ENCODE measurements at places on chromosomes 16 and 17.
A peak's percentile ranks its signal among the peaks of the same experiment; 100 is the strongest.

GRCh38 chr16:50665128-50665878, 15.8 kb downstream of the SNX20 start:
- peak; percentile 49 for DNase-seq

- DNase-seq = no peak
Observed at GRCh38 chr16:49503256-49504022, 129.8 kb downstream of the C16orf78 start.

DNA sequence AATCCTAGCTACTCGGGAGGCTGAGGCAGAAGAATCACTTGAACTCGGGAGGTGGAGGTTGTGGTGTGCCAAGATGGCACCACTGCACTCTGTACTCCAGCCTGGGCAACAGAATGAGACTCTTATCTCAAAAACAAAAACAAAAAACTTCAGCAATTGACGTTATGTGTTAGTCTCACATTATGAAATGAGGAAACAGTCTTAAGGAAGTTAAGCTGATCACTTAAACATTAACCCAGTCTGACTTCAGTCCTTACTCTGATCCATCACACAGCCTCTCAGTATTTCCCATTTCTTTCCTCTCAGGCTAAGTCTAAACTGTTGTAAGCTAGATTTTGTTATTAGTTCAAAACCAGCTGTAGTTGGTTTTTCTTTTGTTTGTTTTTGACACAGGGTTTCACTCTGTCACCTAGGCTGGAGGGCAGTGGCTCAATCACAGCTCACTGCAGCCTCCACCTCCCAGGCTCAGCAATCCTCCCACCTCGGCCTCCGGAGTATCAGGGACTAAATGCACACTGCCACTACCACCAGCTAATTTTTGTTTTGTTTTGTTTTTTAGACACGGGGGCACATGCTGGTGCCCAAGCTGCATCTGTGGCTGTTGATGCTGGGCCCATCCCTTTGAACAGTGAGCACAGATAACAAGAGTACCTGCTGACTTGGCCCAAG, 6.3 kb downstream of the JPT1 start:
- no peak for DNase-seq

DNA sequence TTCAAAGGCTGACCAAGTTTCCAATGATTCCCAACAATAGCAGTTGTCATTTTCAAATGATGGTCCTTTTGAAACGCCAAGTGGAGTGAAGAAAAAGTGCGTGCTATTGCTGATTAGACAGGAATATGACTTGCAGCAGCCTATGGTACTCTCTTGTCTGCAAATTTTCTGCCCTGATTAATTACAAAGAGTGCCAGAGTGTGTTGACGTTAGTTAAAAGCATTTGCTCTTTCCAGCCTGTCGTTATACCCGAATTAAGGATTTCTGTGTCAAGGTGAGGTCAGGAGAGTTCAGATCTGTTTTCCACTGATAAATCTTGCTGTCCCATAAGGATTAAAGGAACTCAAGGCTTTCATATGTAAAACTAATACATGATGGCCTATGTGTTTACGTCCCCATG, 75.0 kb upstream of the ADAMTS18 start:
- DNase-seq = no peak

- DNase-seq = no peak
Observed at GRCh38 chr16:976389-976931, 5.1 kb upstream of the SOX8 start.

DNA sequence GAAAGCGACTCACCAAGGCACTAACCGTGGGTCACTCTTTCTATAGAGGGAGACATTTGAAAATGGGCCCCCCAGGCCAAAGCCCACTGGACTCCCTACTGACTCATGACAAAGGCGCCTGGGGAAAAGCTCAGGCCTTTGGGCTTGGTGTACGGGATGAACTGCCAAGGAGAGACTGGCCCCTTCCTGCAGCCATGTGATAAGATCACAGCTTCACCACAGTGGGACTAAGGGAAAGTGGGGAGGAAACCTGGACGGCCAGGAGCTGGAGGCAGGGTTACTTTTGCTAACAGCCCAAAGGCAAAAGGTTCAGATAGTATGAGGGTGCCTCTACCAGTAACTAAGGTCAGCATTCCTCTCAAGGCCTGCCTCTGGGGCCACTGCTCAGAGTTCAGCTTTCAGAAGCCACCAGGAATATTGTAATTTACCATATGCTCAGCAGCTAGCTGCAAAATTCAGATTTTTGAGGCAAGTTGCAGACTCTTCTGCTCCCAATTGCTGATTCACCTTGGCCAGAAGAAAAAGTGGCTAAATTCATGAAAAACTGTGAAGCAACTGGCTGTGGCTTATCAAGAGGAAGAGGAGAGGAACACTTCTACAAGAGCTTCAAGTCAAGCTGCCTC, 37.1 kb upstream of the SLC25A19 start:
- DNase-seq = no peak

DNA sequence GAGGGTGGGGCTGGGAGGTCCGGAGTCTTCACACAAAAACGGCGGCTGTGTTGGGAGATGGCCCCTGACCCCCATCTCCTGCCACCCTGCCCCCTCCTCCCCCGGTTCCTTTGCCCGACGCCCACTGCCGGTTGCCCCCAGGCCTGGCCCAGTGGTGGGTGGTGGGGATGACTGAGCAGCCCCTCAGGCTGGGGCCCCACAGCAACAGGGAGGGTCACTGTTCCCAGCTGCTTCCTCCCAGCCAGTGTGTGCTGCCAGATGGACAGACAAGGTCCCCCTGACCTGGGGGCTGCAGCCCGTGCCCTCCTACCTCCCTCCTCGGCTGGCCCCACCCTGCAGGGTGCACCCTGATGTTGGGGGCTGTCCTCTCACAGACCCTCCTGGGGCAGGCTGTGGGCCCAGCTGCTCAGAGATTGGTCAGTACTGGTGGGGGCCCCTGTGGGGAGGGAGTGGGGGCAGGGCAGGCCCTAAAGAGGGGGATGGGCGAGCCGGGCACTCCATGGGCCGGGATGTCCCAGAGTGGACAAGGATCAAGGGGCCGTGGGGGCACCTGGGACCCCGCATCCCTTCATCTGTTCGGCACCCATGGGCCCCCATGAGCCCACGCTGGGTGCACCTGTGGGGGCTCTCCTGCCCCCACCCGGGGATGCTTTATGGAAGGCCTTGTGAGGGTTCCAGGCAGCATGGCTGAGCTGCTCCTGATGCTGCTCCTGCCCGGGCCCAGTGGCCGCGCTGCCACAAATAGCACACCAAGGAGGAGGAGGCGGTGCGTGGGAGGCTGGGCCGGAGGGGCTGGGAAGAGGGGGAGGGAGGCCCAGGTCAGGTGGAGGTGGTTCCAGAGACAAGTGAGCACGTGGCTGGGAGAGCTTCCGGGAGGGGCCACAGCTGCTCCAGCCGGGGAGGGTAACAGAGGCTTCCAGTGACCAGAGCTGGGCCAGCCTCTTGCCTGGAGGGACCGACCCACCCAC, 5.1 kb downstream of the C1QTNF8 start:
- no peak for DNase-seq

- DNase-seq = no peak
Observed at GRCh38 chr16:3879887-3880564, 487 bp downstream of the CREBBP start.

- no peak for DNase-seq
Observed at GRCh38 chr16:57273826-57274225, 10.6 kb downstream of the PLLP start.

DNA sequence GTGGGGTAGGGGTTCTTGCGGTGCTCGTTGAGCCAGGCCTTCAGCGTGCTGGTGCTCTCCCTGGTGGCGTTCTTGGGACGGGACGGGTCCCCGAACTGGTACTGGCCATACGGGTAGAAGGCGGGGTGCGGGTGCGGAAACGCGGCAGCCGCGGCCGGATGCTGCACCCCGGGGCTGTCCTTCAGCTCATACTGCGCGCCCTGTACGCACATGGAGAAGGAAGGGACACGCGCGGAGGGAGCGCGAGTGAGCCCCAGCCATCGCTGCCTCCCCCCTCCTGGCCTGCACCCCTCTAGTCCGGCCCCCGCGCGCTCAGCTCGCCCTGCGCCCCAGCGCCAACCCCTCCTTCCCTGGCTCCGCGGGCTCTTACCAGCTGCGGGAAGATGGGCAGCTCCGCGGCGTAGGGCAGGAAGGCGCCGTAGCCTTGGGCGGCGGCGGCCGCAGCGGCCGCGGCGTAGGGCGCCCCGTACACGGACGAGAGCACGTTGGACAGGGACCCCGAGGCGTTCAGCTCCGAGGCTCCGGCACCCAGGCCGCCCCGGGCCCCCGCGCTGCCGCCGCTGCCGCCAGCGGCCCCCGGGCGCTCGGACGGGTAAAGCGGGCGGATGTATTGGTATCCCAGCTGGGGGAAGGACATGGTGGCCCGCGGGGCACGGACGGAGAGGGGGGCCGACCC, 1.0 kb downstream of the IRX3 start:
- DNase-seq = no peak

DNA sequence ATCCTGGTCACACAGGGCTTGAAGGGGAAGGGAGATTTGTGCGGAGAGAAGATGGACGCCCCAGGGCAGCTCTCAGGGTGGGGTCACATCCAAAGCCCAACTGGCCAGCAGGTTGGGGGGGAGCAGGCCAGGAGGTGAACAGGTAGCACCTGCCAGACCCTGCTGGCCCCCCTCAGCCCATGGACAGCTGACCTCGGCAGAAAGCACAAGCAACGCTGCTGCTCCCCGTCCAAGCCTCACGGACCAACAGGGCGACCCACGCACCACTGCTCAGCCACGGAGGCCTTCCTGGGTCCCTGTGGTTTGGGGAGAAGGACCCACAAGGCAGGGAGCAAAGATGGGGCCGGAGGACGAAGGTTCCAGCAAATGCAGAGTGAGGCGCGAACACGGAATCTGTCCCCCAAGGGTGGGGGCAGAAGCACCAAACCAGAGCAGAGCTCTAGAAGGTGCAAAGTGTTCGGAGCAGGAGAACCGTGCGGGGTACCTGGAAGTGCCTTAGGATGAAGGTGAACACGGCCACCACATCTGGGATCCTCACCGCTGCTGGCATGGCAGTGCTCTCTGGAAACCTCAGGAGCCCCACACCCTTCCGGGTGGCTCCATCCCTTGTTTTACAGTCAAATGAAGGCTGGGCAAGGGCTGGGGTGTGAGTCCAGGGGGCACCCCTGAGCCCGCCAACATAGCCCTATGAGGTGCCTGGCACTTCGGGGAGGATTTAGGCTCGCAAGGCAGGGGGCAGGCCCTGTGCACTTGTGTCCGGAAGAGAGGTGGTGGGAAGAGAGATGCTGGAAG, 17.9 kb downstream of the CEP295NL start:
- no peak for DNase-seq
